ENCODE measurements at places on chromosomes 4 and X.

DNA sequence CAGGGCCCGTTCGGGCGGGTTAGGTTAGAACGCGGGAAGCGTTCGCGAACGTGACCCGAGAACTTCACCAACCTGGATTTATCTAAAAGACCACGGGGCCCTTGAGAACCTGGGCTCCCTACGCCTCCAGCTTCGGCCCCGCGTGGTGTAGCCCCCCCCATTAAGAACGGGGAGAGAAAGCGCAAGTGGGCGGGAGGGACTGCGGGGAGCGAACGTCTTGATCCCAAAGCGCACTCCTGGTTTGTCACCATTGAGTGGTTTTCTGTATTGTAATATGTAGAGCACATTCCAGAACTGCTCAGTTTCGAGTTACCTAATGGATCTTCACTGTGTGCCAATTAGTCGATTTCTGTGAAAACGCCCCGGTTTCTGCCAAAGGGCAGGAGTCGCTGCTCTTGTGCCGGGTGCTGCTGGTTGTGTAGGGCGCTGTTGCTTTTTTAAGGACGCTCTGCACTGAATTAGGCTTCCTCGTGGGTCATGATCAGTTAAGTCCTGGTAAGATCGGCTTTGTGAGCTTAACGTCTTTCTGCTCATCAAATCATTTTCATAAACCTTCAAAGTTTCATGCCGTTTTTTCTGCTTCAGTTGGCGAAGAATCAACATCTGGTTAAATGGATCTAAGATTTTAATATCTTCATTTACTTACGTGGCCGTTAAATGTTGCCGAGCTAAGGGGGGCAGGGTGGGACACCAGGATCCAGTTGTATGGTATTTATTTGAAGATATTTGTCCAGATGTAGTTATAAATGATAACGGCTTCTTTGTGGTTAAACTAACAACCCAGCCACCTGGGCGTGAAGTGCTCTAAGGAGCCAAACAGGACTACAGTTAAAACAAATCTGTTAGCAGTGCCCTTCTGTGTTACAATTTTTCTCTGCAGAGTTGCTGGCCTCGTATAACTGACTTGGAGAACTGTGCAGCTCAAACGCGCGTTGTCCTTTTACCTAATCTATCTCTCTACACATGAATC lies 809 bp downstream of the MND1 start:
- DNase-seq: peak; percentile 74

- DNase-seq: no peak
Measured at GRCh38 chr4:106021737-106022410, 126.6 kb downstream of the NPNT start.

DNA sequence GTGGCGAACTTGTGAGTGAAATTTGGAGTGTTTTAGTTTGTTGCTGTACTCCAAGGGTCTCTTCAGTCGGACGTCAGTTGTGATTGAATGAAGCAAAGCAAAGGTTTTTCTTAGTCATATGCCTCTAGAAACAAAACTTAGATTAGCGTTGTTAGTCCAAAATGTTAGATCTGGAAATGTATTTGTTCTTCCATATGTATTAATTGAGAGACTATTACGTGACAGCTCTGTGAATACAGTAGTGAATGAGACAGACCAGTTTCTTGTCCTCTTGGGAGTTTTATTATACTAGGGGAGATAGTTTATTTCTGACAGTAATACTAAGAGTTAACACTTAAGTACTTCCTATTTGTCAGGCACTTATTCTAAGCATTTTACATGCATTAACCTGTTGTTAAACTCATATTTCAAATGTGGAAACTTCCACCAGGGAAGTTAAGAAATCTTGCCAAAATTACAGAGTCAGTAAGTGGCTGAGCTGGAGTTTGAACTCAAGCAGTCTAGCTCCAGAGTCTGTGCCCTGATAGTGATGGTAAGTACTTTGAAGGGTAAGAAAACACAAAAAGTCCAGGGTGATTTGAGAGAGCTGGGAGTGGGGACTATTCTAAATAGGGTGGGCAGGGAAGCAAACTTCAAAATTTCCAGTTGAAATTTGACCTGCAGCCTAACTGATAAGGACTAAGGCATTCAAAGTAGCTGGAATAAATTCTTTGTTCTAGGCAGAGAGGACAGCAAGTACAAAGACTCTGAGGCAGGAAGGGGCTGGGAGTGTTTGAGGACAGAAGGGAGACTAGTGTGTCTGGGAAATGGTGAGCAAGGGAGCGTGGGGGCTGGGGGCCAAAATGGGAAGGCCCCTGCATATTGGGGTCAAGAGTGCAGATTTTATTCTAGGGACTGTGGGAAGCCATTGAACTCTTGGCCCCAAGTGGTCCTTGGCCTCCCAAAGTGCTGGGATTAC lies 17.0 kb downstream of the ADD1 start:
- peak; percentile 67 for DNase-seq

DNA sequence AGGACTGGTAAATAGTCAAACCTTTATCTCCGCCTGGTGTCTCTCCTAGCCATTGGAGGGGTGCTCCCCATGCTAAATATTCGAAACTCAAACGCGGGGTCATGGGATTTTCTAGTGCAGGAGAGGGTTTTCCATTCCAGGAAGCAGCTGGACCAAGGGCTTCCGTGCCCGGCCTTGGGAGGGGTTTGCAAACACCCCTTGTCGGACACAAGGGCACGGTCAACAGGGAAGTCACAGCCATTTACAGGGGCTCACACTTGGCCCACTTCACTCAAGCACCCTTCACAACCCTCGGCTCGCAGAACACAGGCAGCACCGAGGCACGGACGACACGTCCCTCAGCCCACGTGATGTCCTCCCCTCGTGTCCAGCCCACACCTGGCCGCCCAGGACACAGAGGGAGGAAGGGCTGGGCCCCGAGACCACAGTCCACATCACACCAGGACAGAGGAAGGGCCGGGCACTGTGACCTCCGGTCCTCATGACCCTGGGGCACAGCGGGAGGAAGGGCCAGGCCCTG lies 10.3 kb upstream of the PLCXD1 start:
- DNase-seq: no peak

DNA sequence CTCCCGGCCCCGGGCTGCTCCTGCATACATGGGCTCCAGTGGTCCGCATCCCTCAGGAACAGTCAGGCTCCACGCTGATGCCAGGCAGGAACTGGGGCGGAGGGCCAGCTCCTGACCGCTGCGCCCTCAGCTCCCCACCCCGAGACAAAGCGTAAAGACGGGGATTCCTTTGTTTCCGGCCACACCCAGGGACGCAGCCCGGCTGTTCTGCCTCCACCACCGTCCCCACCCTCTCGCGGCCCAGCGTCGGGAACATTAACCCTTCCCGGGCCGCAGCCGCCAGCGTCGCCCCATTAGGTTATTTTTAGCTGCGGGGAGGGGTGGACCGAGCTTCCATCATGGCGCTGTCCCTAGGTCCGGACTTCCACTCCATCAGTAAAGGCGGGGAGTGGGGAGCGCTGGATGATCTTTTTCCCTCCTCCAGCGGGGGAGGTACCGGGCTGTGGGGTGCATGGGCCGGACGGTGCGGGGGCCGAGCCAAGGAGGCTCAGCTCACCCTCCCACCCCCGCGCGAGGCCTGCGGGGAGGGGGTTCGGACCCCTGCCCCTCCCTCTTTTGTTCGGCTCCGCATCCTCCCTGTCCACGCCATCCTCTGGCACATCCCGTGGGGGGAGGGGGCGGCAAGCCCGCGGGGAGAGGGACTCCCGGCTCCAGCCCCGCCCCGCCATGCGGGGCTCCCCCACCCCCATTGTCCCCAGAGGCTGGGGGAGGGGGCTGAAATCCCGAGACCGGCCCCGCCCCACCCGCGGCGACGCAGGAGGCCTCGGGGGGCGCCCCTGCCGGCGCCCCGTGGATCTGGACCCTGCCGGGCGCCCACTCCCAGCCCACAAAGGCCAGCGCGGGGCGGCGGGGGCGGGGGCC lies 5.3 kb downstream of the CRMP1 start:
- DNase-seq: peak; percentile 43

GRCh38 chr4:8393593-8394038 lies 46.9 kb downstream of the ACOX3 start:
- peak; percentile 57 for DNase-seq
